GM13977 (cell line): ENCODE measurements at places on chromosomes 12 and 14.

DNA sequence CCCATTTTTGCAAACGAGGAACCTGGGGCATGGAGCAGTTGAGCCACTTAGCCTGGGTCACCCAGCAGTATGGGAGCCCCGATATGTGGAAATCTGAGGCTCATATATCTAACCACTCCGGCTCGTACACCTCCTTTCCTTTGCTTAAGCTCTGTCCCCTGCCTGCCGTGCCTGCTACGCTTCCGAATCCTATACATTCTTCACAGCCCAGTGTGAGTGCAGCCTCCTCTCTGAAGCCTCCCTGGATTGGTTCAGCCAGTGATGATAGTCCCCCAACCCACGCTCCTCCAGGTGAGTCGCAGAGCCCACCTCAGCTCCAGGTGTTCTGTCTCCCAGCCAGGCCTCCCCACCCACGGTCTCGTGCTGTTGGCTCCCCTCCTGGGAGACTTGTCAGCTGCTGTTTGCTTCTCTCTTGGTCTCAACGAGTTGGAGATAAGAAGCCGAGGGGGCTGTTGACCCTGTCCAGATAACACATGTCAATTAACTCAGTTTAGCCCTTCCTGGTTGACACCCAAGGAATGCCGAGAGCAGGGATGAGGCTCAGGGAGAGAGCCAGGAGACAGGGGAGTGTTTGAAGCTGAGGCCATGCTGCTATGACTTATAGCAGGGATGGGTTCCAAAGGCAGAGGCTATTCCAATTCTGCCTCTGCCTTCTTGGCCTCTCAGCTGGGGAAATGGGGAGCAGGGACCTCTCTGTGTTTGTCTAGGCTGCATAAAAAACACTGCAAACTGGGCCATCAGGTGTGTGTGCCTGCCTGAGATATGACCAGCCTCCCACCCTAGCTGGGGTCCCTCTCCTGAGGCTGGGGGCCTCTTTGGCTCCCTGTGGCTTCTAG, 19.0 kb downstream of the SDSL start:
- no peak for DNase-seq

DNA sequence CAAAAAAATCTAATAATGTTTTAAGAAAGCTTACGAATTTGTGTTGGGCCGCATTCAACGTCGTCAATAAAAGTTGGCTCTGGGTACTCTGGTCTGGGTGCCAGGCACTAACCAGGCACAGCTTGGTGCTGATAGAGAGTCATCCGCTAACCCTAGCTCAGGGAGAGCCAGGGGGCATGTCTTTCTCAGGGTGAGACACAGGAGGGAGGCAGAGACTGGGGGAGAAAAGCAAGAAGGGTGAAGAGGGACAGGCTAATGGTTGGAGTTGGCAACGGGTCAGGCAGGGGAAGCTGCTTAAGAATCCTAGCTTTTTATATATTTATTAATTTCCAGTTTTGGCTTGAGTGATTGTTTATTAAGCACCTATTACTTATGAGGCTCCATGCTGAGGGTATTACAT, 105.0 kb downstream of the CMKLR1 start:
- no peak for DNase-seq

DNA sequence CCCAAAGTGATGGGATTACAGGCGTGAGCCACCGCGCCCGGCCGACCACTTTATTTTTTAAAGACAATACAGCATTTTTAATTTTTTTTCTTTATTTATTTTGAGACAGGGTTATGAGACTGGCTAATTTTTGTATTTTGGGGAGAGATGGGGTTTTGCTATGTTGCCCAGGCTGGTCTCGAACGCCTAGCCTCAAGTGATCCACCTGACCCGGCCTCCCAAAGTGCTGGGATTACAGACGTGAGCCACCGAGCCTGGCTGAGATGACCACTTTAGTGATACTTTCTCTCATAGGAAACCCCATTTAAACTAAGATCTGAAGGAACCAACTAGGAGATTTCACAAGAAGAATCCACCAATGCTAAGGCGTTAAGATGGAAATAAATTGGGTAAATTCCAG, 1.2 kb upstream of the RHEBL1 start:
- DNase-seq = no peak

- DNase-seq = no peak
These were observed 73.5 kb downstream of the TTC7B start for GRCh38 chr14:90742729-90743128.

DNA sequence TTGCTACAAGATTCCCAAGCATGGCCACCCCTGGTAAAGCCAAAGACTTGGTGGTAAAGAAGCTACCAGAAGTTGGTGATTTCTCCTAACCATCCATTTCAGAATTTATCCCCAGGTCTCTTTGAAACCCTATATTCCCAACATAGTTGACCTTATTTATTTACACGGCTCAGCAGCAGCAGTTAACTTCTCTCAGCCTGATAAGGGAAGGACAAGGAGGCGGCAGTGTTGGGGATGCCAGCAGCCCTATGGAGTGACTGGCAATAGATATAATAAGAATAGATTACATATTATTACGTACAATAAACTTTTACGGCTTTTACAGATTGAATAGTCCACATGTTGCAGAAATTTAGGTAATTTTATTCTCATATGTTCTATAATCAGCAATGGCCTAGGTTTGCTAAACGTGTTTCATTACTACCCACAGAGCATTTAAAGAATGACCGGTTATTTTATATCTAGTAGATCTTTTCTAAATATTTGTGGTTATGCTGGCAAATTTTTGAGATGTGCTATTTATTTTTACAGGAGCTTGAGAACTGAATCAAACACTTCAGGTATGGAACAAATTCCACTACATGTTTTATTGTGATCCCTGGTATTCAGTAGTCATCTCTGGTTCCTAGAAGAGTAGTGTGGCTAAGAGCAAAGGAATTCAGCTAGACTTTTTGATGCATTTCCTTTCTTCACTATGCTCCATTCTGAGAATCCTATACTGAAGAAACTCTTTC, 19.8 kb upstream of the PALS1 start:
- no peak for DNase-seq

GRCh38 chr14:90201344-90201743, 55.0 kb upstream of the PSMC1 start:
- no peak for DNase-seq

- no peak for DNase-seq
These were observed 37.4 kb downstream of the RASSF8 start for GRCh38 chr12:25995906-25996305.

GRCh38 chr12:85920324-85920947, 46.3 kb downstream of the NTS start:
- DNase-seq = peak; percentile 20

DNA sequence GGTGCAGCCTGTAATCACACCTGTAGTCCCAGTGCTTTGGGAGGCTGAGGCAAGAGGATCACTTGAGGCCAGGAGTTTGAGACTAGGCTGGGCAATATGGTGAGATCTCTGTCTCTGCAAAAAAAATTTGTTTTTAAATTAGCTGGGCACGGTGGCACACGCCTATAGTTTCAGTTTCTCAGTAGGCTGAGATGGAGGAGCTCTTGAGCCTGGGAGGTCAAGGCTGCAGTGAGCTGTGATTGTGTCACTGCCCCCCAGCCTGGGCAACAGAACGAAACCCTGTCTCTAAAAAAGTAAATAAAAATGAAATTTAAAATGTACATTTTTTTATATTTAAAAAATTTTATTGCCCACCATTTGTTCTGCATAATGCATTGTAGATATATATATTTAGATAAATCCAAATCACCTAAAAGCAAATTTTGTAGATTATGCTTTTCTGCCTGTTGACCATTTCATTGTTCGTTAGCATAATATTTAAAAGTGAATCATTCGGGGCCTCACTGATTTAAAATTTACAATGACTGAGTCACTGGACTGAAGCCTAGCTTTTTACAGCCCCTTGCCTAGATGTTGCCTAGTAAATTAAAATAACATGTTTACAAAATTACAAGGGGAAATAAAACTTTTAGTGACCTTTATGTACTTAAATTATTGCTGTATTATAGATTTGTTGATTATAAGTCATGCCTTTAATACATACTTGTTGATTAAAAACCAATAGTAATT, 87.9 kb downstream of the USP15 start:
- no peak for DNase-seq

DNA sequence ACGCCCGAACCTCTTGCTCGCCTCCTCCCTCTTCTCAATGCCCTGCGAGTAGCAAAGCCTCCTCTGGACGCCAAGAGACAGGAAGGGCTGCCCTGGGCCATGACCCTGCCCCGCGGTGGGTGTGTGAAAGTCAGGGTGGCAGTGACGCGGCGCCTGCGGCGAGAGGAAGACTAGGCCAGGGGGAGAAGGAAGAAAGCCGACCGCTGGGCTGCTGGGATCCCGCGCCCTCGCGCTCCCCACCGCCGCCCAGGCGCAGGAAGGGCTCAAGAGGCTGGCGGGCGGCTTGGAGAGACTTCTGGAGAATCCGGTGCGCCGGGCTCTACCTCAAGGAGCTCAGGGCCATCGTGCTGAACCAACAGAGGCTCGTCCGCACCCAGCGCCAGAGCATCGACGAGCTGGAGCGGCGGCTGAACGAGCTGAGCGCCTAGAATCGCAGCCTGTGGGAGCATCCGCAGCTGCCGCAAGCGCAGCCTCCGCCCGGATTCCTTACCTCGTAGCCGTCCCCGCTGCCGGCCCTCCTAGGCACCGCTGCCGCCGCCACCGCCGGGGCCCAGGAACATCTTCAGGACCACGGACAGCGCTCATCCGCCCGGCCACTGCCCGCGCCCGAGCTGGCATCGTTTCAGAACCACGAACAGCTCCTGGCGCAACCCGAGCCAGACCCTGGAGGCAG, 105.0 kb upstream of the PRB2 start:
- DNase-seq = peak; percentile 51

DNA sequence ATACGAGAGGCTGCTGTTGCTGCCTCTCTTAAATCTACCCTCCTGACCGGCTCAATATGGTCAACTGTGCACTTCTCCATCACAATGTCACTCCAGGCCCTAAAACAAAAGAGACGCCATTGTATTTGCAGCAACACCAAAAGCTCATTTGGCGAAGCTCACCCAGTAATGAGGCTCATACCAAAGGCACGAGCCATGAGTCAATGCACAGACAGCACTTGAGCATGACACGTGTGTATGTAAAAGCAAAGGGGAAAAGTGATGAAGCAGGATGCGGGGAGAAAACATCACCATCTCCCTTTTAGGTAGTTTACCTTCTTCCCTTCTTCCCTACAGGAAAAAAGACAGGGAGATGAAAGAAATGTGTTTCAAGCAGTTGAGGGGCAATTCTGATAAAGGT, 150.3 kb downstream of the FOXN3 start:
- DNase-seq = no peak

GRCh38 chr12:11509326-11509725, 114.0 kb upstream of the PRB2 start:
- no peak for DNase-seq

GRCh38 chr14:54776361-54777001, 126.1 kb downstream of the GCH1 start:
- peak; percentile 56 for DNase-seq

DNA sequence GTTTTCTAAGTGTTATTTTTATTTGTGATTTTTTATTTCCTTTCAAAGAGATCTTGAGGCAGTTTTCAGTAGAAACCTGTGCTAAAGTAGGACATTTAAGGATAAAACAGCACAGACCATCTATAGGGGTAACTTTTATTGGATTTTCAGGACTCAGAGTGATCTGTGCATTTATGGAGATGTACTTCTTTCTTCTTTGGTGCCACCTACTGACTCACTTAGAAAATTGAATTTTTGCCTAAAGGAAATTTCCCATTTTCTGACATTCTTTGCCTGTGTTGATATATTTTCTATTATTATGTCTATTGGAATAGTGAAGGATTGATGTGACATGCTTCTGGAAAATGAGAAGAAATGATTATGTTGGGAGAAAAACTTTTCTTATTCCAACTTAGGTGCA, 113.0 kb downstream of the UNC79 start:
- DNase-seq = peak; percentile 14

DNA sequence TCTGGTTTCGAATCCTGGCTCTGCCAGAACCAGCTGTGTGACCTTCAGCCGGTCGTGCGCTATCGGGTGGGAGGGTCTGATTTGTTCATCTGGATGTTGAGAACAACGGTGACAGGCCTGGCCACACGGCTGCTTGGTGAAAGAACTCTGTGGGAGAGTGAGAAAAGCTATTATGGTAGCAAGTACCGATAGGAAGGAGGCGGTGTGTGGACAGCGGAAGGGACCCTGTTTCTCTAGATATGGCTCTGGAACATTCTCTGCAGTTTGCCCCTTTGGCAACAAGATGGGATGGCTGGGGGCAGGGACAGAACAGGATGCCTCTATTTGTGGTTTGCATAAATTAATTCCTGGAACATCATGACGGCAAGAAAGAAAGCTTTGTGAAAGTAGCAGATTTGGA, 347.3 kb downstream of the AACS start:
- DNase-seq = no peak

DNA sequence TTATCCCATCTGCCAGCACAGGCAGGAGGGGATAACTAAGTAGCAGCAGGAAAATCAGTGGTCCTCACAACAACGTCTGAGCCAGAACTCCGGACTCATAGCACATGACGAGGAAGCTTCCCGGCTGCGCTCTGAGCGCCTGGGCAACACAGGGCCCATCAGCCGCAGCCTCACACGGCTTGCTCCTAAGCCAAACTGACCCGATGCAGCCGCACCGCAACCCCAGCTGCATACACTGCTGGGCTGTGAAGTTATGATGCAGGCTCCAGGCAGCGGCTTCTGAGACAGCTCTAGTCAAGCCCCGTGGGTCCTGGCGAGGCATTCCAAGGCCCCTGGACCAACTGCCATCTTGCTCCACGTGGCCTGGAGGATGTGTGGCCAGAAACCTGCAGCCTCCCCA, 28.1 kb downstream of the ZFYVE21 start:
- no peak for DNase-seq
